Upper lobe of right lung (tissue), 1 donor: ENCODE measurements at places on chromosomes 4 and X. TPM values are rescaled to one million over a fixed set of nuclear protein-coding genes. Genes with fewer than 3 reads are reported as not detected.
A peak's percentile ranks its signal among the peaks of the same experiment; 100 is the strongest.

The PAK3 gene
- 1.4 TPM for total RNA-seq

The ARMCX5 gene
- total RNA-seq: 9.4 TPM

The MGAT4D gene
- total RNA-seq: not detected

The STOX2 gene
- 12.9 TPM for total RNA-seq

The HPF1 gene
- 18.9 TPM for total RNA-seq

The HSFX2 gene
- total RNA-seq: not detected

The SYNPO2 gene
- 38.9 TPM for total RNA-seq

The ATP8A1 gene
- 79.3 TPM for total RNA-seq

GRCh38 chrX:115029869-115030570 is 12.6 kb upstream of the IL13RA2 start:
- H3K36me3 ChIP-seq: no peaks in the 10 kb centered on the region
- DNase-seq: no peak
- H3K27me3 ChIP-seq: no peaks in the 10 kb centered on the region
- no peak overlapping the region for H3K4me3 ChIP-seq
- H3K27ac ChIP-seq: peak overlapping the region; percentile 51
- peaks cover 13% of the 10 kb centered on the region for H3K4me1 ChIP-seq

- no peaks in the 10 kb centered on the region for H3K36me3 ChIP-seq
- no peak for DNase-seq
- no peak overlapping the region for H3K4me3 ChIP-seq
- no peaks in the 10 kb centered on the region for H3K27me3 ChIP-seq
Observed at GRCh38 chrX:108313669-108314068, 124.6 kb downstream of the COL4A6 start.

DNA sequence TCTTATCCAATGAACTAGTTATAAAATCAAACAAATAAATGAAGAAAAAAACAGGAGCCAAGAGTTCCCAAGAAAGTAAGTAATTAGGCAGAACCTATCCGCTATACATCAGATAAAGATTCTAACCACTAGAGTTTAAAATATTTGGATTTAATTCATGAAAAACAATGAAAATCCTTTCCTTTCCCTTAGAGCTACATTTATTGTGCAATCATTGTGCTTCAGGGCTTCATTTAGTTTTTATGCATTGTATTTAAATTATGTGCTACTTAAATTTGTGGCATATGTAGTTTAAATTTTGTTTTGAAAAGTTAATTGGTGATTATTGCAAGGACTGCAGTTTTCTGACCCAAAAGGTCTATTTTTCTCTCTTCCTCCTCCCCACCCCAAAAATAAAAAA is 17.9 kb downstream of the GNRHR start:
- no peaks in the 10 kb centered on the region for H3K27me3 ChIP-seq
- H3K36me3 ChIP-seq: no peaks in the 10 kb centered on the region
- DNase-seq: no peak
- no peaks in the 10 kb centered on the region for H3K4me1 ChIP-seq

- no peaks in the 10 kb centered on the region for H3K36me3 ChIP-seq
- no peak for DNase-seq
- H3K27ac ChIP-seq: no peak overlapping the region
- H3K4me1 ChIP-seq: no peaks in the 10 kb centered on the region
- no peaks in the 10 kb centered on the region for H3K27me3 ChIP-seq
Observed at GRCh38 chrX:38999967-39000745, 198.9 kb downstream of the MID1IP1 start.

- no peaks in the 10 kb centered on the region for H3K4me1 ChIP-seq
- no peak overlapping the region for H3K27ac ChIP-seq
- H3K4me3 ChIP-seq: no peak overlapping the region
- no peaks in the 10 kb centered on the region for H3K36me3 ChIP-seq
- DNase-seq: no peak
- no peaks in the 10 kb centered on the region for H3K27me3 ChIP-seq
Observed at GRCh38 chrX:38102875-38103274, 96.5 kb downstream of the SYTL5 start.

DNA sequence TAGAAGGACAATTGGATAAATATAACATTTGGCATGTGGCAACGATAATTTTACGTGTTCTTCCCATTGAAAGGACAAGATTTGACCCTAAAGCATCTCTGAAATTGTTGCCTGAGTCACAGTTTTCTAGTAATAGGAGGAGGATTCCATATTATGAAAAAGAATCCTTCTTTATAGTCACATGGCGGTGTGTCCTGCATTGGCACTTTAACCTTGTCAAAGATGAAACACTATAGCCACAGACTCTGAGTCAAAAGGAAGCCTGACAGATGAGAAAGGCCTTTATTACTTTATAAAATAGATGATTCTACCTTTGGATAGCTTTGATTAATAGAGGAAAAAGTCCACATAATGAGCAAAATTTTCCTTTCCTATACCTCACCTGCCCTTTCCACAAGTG is 11.5 kb downstream of the LNX1 start:
- no peak overlapping the region for H3K4me3 ChIP-seq
- peaks cover 15% of the 10 kb centered on the region for H3K4me1 ChIP-seq
- no peak for DNase-seq
- no peak overlapping the region for H3K27ac ChIP-seq
- H3K27me3 ChIP-seq: no peaks in the 10 kb centered on the region

- H3K4me3 ChIP-seq: no peak overlapping the region
- no peak for DNase-seq
- peaks cover 97% of the 10 kb centered on the region for H3K36me3 ChIP-seq
- peaks cover 54% of the 10 kb centered on the region for H3K4me1 ChIP-seq
Observed at GRCh38 chr4:10090467-10091250, 25.9 kb downstream of the WDR1 start.

GRCh38 chr4:169185133-169185956 is 85.4 kb downstream of the SH3RF1 start:
- no peaks in the 10 kb centered on the region for H3K36me3 ChIP-seq
- H3K4me3 ChIP-seq: no peak overlapping the region

- no peak for DNase-seq
- H3K4me1 ChIP-seq: peaks cover 11% of the 10 kb centered on the region
- no peak overlapping the region for H3K27ac ChIP-seq
- no peaks in the 10 kb centered on the region for H3K27me3 ChIP-seq
- peak overlapping the region; percentile 12 for H3K4me3 ChIP-seq
Observed at GRCh38 chr4:73086095-73086868, 16.8 kb upstream of the COX18 start.

DNA sequence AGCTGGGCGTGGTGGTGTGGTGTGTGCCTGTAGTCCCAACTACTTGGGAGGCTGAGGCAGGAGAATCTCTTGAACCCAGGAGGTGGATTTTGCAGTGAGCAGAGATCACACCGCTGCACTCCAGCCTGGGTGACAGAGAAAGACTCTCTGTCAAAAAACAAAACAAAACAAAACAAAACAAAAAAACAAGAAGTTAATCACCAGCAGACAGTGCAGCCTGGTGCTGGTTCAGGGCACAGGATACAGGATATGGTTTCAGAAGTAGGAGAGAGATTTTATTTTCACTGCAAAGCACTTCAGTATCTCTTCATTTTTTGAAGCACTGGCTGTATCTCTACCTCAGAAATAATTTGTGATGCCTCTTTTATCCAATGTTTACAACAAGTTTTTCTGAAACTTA is 1222.9 kb upstream of the PRKX start:
- H3K27ac ChIP-seq: no peak overlapping the region
- H3K27me3 ChIP-seq: no peaks in the 10 kb centered on the region
- DNase-seq: no peak
- no peaks in the 10 kb centered on the region for H3K4me1 ChIP-seq
- H3K36me3 ChIP-seq: no peaks in the 10 kb centered on the region
- H3K4me3 ChIP-seq: no peak overlapping the region

- H3K4me3 ChIP-seq: no peak overlapping the region
- H3K4me1 ChIP-seq: no peaks in the 10 kb centered on the region
- H3K27me3 ChIP-seq: no peaks in the 10 kb centered on the region
- H3K27ac ChIP-seq: no peak overlapping the region
Observed at GRCh38 chrX:49746306-49746705, 50.5 kb upstream of the PAGE1 start.

GRCh38 chrX:724256-724655 is 93.7 kb downstream of the SHOX start:
- H3K27me3 ChIP-seq: no peaks in the 10 kb centered on the region
- no peaks in the 10 kb centered on the region for H3K4me1 ChIP-seq
- H3K36me3 ChIP-seq: no peaks in the 10 kb centered on the region
- no peak overlapping the region for H3K4me3 ChIP-seq
- no peak overlapping the region for H3K27ac ChIP-seq
- no peak for DNase-seq

- H3K27me3 ChIP-seq: no peaks in the 10 kb centered on the region
- H3K4me1 ChIP-seq: no peaks in the 10 kb centered on the region
- no peak overlapping the region for H3K4me3 ChIP-seq
Observed at GRCh38 chr4:7771541-7772507, 167.8 kb downstream of the AFAP1 start.

GRCh38 chr4:107654694-107655093 is 65.3 kb downstream of the PAPSS1 start:
- H3K27ac ChIP-seq: no peak overlapping the region
- no peak for DNase-seq
- H3K4me1 ChIP-seq: no peaks in the 10 kb centered on the region
- H3K4me3 ChIP-seq: no peak overlapping the region
- H3K27me3 ChIP-seq: no peaks in the 10 kb centered on the region

DNA sequence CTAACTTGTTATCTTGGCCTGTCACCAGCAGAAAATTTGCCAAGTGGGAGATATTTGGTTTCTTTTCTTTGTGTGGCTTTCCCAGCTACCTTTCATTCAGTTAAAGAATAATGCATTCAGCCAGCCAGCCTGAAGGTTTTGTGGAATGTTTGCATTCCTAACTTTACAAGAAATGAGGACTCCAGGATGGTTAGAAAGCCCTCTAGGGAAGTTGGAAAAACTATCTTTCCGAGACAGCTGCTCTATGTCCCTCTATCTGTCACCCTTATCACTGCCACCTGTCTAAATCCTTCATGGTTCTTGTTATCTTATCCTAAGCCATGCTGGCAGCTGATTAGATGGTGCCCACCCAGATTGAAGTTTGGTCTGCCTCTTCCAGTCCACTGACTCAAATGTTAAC is 384.2 kb downstream of the SH3BGRL start:
- no peak for DNase-seq
- no peaks in the 10 kb centered on the region for H3K27me3 ChIP-seq
- no peaks in the 10 kb centered on the region for H3K36me3 ChIP-seq
- H3K4me1 ChIP-seq: no peaks in the 10 kb centered on the region
- H3K27ac ChIP-seq: no peak overlapping the region

- H3K27me3 ChIP-seq: no peaks in the 10 kb centered on the region
- H3K4me3 ChIP-seq: no peak overlapping the region
- H3K27ac ChIP-seq: no peak overlapping the region
- no peak for DNase-seq
- H3K4me1 ChIP-seq: no peaks in the 10 kb centered on the region
- no peaks in the 10 kb centered on the region for H3K36me3 ChIP-seq
Observed at GRCh38 chr4:16026160-16026761, 57.6 kb downstream of the PROM1 start.

- no peaks in the 10 kb centered on the region for H3K27me3 ChIP-seq
- no peak overlapping the region for H3K27ac ChIP-seq
- peak; percentile 55 for DNase-seq
Observed at GRCh38 chrX:133776072-133776471, 209.3 kb downstream of the GPC3 start.

GRCh38 chrX:75181721-75182120 is 25.6 kb upstream of the ABCB7 start:
- no peak for DNase-seq
- no peak overlapping the region for H3K4me3 ChIP-seq
- no peaks in the 10 kb centered on the region for H3K4me1 ChIP-seq
- H3K27me3 ChIP-seq: no peaks in the 10 kb centered on the region
- H3K36me3 ChIP-seq: no peaks in the 10 kb centered on the region
- no peak overlapping the region for H3K27ac ChIP-seq

DNA sequence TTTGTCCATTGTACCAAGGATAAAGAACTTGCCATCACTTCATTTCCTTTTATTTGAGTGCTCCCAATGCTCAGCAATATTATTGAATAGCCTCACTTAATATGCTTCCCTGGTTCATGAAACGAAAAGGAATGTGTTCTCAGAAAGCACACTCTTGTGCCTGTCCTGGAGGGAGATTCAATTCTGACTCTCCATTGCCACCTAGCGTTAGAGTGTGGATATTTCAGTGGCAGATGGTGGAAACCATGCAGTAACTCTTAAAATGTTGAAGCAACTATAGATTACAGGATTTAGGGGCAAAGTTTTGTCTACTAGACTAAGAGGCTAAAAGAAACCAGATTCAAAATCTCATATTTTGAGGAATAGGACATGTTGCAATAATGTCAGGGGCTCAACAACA is 36.0 kb downstream of the GAB3 start:
- H3K27ac ChIP-seq: no peak overlapping the region
- H3K4me3 ChIP-seq: no peak overlapping the region
- no peak for DNase-seq
- peaks cover 22% of the 10 kb centered on the region for H3K4me1 ChIP-seq
- no peaks in the 10 kb centered on the region for H3K27me3 ChIP-seq

- H3K27me3 ChIP-seq: no peaks in the 10 kb centered on the region
- no peak overlapping the region for H3K4me3 ChIP-seq
- H3K36me3 ChIP-seq: no peaks in the 10 kb centered on the region
- no peak for DNase-seq
- no peaks in the 10 kb centered on the region for H3K4me1 ChIP-seq
Observed at GRCh38 chrX:20313899-20314298, 47.2 kb upstream of the RPS6KA3 start.

DNA sequence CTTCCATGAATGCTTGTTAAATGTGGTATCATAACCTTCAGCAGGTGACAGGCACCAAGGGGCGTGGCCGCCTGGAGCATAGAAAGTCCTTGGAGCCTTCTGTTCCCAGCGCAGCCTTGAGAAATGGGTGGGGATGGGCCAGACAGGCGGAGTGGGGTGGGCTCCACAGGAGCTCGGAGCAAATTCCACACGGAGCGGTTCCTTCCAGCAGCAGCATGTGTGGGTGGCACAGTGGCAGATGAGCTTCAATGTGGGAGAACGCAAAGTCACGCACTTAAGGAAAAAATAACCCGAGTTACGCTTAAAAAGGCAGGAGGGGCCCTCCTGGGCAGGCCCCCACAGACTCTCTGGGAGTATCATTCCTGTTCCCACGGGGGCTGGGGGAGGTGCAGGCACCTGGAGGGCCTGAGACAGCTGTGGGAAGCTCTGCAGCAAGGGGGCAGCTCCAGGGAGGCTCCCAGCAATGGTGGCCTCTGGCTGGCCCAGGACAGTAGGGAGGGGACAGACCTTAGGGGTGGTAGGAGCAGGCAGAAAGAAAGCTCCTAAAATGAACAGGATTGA is 15.3 kb downstream of the TMEM271 start:
- H3K27ac ChIP-seq: no peak overlapping the region
- H3K27me3 ChIP-seq: no peaks in the 10 kb centered on the region
- no peak overlapping the region for H3K4me3 ChIP-seq
- no peak for DNase-seq

GRCh38 chrX:3807906-3808305 is 94.5 kb upstream of the PRKX start:
- H3K27me3 ChIP-seq: no peaks in the 10 kb centered on the region
- H3K27ac ChIP-seq: no peak overlapping the region
- no peak for DNase-seq
- no peaks in the 10 kb centered on the region for H3K36me3 ChIP-seq

DNA sequence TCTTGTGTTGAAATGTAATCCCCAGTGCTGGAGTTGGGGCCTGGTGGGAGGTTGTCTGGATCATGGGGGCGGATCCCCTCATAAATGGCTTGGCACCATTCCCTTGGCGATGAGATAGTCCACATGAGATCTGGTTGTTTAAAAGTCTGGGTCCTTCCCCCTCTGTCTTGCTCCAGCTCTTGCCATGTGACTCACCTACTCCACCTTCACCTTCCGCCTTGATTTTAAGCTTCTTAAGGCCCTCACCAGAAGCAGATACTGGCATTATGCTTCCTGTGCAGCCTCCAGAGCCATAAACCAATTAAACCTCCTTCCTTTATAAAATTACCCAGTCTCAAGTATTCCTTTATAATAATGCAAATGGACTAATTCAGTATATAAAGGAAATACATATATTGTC is 111.5 kb downstream of the NR3C2 start:
- H3K27me3 ChIP-seq: no peaks in the 10 kb centered on the region
- H3K27ac ChIP-seq: no peak overlapping the region
- H3K4me3 ChIP-seq: no peak overlapping the region
- no peak for DNase-seq
- H3K36me3 ChIP-seq: no peaks in the 10 kb centered on the region
